Right lung (tissue), 10 donors: ENCODE measurements at places on chromosomes 3 and 15.

DNA sequence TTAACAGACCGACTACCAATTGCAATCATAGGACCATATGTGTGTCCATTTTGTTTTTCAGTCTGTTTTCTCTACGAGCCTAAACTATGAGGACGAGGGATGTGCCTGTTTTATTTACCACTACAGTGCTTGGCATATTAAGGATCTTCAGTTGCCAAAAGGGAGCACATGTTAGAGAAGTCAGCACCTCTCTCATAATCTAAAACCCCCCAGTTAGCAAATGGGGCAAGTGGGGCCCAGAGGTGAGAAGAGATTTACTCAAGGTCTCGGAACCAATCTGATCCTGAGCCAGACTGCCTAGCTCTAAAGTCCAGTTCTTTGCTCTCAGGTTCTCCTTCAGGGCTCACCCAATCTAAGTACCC, 578 bp upstream of the PODXL2 start:
- DNase-seq = no peak

- peak; percentile 95 for DNase-seq
These were observed 451.1 kb upstream of the KCNMB2 start for GRCh38 chr3:178084938-178085816.

- no peak for DNase-seq
These were observed 91.5 kb upstream of the RAP2B start for GRCh38 chr3:153070511-153070868.

DNA sequence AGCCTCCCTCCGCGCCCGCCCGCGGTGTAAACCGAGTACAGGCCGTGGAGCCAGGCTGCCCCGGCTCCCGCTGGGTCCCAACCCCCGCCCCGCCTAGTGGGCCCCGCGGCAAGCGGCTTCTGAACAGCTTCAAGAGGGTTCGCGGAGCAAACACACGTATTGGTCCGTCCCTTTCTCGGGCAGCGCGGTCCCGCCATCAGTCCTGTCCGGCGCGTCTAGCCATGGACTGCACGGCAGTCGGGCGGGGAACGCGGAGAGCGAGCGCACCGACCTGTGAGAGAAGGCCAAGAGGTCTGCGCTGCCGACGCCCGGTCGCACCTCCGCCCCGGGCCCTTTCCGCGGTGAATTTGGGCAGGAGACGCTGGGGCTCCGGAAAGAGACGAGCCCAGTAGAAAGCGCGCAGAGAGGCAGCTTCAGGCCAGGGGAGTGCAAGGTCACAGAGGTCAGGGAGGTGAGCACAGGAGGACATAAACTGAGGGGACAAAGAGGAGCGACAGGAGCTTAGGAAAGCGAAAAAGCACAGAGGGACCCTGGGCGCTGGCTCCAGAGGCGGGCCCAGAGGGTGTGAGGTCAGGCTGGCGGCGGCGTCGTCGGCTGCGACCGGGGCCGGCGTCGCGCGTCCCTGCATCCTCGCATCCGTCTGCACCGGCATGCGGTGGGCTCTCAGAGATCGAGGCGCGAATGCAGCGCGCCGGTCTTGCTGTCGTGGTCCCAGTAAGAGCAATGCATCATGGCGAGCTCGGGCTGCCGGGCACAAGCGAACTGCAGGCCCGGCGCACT, 1.8 kb downstream of the FOXL2 start:
- DNase-seq = no peak

DNA sequence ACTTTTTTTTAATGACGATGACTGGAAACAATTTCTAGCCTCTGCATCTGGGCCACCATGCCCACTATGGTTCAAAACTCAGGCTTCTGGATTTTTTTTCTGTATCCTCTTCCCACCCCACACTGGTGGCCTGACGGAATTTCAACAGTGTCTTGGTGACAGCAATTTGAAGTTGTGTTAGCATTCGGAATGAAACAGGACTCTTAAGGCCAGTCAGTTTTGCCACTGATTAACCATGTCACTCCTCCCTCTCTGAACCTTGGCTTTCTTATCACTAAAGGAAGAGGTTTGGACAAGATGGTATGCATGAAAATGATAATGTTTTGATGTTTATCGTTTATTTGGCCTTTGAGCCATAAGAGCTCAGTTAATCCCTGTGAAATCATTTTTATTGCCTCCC, 41.6 kb upstream of the BDH1 start:
- no peak for DNase-seq

DNA sequence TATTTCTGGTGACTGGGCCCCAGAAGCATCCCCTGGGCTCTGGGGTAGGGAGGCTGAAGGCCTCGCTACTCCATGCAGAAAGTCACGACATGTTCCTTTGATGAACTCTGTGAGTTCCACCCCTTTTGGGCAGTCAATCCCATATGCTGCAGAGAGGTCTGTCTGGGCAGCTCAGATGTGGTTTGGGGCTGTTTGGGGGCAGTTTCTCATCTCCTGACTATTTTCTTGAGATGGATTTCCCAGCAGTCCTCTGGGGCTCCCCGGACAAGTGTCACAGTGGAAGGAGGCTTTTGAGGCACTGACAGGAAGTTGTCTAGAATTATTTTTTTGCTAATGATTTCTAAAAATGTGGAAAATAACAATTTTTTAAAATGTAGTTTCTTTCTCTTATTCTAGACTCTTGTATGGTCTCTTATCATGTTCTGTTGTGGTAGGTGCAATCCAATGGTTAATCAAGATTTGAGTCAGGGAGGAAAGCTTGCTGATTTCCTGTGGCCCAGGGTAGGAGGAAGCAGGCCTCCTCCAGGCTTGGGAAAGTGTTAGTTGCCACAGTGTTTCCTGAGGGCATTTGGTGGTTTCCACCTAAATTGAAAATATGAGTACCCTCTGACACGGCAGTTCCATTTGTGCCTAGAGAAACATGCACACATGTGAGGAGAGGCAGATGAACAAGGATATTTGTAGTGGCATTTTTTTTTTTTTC, 19.9 kb upstream of the TATDN2 start:
- no peak for DNase-seq

DNA sequence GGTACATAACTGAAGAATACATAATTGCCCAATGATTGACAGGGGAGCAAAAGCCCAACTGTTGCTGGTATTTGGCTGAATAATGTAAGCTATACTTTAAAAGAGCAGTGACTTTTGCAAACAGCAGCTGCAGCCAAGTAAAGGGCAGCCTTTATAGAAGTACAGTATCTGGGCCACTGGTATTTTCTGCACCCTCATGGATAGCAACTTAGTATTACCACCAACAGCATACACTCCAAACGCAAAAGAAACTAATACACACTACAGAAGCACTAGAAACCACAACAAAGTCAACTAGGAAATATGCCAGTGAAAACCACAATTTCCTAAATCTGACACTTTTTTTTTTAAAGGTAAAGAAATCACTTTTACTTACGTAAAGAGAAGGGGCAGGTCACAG, 206.1 kb downstream of the TIGIT start:
- DNase-seq = no peak

GRCh38 chr3:45665101-45665572, 24.1 kb upstream of the SACM1L start:
- no peak for DNase-seq

DNA sequence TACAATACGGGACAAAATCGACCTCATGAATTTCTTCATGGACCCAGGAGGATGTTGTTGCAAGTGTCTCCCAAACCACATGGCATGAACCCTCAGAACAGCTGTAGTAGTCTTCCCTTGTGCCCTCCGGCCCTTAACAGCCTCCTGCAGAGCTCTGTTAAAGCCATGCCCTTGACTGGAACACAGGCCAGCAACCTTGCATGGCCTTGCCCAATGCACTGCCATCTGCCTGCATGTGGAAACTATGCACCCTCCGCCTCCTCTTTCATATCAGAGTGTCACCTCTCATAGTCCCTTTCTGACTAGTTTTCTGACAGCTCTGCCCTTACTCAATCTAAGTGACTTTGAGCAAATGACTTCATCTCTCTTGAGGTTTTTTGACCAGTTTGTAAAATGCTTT, 39.4 kb upstream of the TRIM71 start:
- DNase-seq = no peak

GRCh38 chr3:79203144-79203519, 564.7 kb downstream of the ROBO1 start:
- no peak for DNase-seq

- DNase-seq = no peak
These were observed 46.2 kb downstream of the NEK11 start for GRCh38 chr3:131072845-131073244.

GRCh38 chr15:60854858-60855564, 374.1 kb downstream of the RORA start:
- no peak for DNase-seq

DNA sequence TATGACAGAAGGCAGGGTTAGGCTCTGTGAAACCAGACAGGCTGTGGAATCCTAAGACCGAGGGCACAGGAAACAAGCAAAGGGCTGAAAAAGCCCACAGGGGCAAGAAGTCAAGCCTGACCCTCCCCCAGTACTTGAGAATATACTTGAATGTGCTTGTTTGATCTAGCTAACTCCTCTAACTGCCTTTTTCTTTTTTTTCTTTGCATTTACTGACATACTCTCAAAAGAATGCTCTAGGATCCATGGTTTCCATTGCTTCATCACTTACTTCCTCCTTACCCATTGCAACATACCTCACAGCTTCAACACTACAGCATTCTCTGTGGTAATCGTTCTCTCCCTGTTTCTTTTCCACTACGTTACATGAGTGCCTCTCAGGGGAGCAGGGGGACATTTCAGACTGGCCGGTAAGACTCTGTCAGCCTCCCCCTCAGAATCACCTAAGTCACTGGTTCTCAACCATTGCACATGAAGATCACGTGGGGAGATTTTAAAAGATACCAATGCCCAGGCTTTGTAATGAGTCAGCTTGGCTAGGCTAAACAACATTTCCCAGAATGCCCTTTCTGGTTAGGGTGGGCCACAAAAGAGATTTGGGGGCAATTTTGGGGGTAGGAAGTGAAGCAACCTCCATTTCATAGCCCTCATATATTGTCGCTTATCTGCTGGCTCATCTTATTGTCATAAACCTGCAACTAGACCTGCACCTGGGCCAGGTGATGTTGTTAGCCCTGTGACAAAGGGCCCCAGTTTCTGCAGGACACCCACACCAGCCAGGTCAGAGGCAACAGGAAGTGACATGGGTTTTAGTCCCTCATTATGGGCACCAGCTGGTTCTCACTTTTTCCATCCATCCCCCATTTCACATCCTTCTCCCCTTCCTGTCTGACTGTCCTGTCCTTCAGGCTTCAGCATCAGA, 24.6 kb upstream of the RSL24D1 start:
- DNase-seq = peak; percentile 89

DNA sequence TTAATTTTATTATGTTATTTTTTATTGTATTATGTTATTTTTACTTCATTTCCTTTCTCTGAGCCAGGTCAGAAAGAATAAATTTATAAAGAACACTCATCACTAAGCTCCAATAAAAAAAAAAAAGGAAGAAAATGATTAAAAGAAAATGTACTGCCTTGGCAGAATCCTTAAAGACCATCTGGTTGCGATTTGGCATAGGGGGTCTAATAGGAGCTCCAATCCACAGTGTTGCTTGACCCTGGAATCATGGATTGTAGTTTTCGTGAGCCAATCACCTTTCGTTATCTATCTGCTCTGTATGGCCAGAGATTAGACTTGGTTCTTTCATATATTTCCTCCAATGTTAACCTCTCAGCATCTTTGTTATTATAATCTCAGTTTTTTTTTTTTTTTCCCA, 421.8 kb upstream of the MCTP2 start:
- no peak for DNase-seq

GRCh38 chr3:7241584-7242302, 380.8 kb downstream of the GRM7 start:
- no peak for DNase-seq

GRCh38 chr15:91635080-91635479, 218.4 kb upstream of the SLCO3A1 start:
- no peak for DNase-seq

DNA sequence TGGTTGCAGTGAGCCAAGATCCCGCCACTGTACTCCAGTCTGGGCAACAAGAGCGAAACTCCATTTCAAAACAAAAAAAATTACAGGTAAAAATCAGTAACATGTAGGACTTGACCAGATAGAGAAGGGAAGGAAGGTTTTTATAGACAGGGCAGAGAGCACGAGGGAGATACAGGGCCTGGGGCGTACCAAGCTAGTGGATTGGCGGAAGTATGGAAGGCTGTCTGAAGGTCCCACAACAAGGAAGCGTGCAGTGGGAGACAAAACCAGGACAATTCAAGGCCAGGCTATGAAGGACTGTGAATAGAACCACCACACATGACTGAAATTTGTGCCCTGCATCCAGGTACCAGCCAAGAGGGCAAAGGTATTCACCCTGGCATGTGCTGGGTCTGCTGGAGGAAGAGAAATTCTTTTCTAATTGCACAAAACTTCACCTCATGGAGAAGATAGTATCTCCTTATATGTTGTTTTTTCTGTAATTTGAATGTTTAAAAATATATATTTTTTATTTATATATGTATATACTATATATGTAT, 33.0 kb upstream of the BCL2A1 start:
- DNase-seq = no peak

- DNase-seq = no peak
These were observed 230 bp downstream of the SHF start for GRCh38 chr15:45187578-45187893.

- no peak for DNase-seq
These were observed 15.9 kb upstream of the ABHD2 start for GRCh38 chr15:89072277-89072869.

GRCh38 chr15:64236156-64236894, 73.5 kb upstream of the PPIB start:
- no peak for DNase-seq

- DNase-seq = no peak
These were observed 196.2 kb upstream of the MRPL3 start for GRCh38 chr3:131699001-131699400.

GRCh38 chr15:52018244-52018643, 775 bp upstream of the MAPK6 start:
- DNase-seq = no peak

DNA sequence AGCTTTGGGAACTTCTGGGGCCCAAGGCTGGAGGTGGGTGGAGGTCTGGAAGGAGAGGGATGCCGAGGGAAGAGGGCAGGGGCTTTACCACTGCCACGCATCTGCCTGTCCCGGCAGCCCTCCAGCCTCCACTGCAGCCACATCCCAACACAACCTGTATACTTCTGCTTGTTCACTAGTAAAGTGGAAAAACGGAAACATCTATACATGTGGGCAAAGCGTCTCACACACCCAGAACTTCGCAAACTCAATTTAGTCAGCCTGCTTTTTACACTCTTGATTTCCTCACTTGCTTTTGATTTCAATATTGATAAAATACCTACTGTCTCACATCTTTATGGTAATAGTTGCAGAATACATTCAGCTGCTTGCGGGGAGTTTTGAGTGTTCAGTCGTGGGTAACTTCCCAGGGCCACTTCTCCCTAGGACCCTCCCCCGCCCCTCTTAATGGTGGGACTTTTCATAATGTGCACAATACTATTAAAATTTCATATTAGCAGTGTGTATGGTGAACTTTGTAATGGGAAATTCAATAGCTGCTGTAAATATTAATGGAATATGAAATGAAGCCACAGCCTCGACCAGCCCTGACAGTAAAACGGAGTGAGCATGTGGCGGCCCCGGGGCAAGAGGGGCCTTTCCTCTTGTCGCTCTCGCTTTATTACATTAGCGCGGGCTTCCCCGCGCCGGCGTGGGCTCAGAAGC, 85.2 kb downstream of the NR2F2 start:
- DNase-seq = no peak

- peak; percentile 55 for DNase-seq
These were observed 1.3 kb downstream of the TCF12 start for GRCh38 chr15:56919609-56920366.

GRCh38 chr3:71752831-71753700, 589 bp upstream of the GPR27 start:
- DNase-seq = no peak
